ENCODE measurements at places on chromosomes 2 and 18.

DNA sequence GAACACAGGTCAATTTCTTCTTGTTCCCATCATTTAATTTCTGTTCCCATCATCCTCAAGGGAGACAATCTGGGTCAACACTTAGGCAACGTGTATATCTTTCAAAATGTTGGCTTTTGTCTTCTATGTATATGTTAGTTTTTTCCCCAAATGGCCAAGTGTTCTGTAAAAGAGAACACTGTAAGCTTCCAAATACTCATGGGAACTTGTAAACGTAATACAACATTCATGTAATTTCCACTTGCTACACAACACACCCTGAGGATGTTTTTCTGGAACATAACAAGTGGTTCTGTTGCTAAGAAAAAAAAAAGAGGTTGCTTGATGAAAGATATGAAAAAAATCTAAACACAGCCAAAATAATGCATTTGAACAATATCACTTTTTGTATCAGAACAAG, 149.1 kb downstream of the ATAD2B start:
- no peak for DNase-seq

- no peak for DNase-seq
Observed at GRCh38 chr2:151395509-151396374, 14.0 kb upstream of the RIF1 start.

- DNase-seq = no peak
Observed at GRCh38 chr18:62282188-62282629, 42.9 kb upstream of the TNFRSF11A start.

- no peak for DNase-seq
Observed at GRCh38 chr18:67926929-67927864, 410.7 kb upstream of the DSEL start.

All from stimulated activated CD8-positive, alpha-beta memory T cell treated with anti-CD3 and anti-CD28 coated beads, Interleukin-4, amount 100 ng/mL, for 1 hour (primary cell).